Suppressor macrophage (primary cell): ENCODE measurements at places on chromosomes 2 and 18.

- DNase-seq = peak; percentile 31
Measured at GRCh38 chr18:70288171-70288850, 534 bp upstream of the SOCS6 start.

GRCh38 chr2:168118733-168119514 lies 128.5 kb downstream of the STK39 start:
- peak; percentile 89 for DNase-seq

- DNase-seq = no peak
Measured at GRCh38 chr2:75113231-75113869, 86.0 kb downstream of the TACR1 start.

- peak; percentile 5 for DNase-seq
Measured at GRCh38 chr18:9182852-9183399, 46.3 kb downstream of the ANKRD12 start.

DNA sequence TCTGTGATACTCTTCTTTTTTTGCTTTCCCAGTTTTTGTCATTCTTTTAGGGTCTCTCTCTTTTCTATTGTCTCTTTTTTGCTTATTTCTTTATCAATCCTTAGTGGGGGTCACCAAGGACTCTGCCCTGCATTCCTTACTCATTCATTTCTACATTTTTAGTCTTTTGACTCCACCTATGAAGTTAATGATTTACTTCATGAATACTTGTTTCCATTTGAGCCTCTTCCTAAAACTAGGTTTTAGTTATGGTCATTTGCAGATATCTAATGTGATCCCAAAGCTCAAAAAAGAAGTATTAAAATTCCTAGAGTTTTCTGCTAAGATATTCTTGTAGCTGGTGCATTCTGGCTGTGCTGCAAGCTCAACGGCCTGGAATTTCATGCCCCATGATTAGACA lies 149.3 kb upstream of the AQP4 start:
- DNase-seq = no peak

DNA sequence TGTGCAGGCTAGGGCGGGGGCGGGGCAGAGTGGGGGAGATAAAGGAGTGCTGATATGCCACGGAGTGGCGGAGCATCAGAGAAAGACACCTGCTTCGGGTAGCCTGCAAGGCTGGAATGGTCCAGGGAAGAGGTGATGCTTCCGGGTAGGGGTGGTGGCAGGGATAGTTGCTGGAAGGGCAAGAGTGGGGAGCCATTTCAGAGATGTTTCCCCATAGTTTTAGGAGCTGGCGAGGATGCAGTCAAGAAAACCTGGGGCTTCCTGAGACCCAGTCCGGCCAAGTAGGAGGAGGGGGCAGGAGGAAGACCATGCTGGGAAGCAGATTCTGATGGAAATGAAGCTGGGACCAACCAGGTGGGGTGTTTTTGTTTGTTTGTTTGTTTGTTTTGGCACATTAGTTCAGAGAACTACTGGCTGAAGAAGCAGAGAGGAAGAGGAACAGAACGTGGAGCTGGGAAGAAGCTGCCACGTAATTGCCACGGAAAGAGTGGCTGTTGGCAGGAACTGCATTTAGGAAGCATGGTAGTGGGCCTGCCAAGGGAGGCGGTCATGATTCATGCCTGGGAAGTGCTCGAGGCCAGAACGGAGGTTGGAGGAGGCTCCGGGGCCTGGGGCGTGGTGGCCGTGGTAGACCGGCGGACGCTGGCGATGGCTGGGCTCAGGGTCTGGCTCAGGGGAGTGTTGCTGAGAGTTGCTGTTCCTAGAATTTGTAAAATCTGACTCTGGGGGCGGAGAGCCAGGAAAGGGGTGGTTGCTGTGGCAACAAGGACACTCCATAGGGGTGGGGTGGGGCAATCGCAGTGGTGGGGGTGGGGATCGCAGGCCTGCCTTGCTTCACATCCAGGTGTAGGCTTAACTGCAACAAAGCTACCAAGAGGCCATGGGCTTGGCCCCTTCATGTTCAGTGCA lies 8.6 kb upstream of the INPP5D start:
- DNase-seq = peak; percentile 62

DNA sequence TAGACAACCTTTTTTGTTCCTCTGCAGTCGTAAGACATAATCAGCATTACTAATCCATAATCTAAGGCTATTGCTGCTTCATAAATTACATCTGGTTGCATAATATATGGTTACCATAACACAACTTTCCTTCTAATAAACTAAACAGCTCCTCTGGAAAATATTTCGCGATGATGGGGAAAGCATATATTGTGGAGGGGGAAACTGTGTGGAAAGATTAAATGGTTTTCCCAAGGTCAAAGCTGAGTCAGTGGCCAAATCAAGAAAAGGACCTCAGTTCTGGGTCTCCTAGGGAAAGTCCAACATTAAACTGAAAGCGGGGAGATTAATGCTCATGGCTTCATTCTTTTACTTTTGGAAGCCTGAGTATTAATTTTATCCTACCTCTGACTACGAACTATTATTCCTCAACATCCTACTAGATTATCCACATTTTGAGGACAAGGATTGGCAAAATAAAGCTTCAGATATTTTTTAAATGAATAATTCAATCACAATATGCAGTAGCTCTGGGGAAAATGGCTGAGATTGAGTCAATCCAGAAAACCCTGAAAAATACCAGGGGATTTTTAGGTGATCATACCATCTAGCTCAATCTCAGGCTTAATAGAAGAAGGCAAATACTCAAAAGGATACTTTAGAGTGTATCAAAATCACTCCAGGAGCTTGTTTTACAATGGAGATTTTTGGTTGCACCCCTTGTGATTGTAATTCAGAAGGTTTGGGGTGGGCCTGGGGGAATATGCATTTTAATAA lies 33.8 kb upstream of the STK17B start:
- DNase-seq = peak; percentile 5

DNA sequence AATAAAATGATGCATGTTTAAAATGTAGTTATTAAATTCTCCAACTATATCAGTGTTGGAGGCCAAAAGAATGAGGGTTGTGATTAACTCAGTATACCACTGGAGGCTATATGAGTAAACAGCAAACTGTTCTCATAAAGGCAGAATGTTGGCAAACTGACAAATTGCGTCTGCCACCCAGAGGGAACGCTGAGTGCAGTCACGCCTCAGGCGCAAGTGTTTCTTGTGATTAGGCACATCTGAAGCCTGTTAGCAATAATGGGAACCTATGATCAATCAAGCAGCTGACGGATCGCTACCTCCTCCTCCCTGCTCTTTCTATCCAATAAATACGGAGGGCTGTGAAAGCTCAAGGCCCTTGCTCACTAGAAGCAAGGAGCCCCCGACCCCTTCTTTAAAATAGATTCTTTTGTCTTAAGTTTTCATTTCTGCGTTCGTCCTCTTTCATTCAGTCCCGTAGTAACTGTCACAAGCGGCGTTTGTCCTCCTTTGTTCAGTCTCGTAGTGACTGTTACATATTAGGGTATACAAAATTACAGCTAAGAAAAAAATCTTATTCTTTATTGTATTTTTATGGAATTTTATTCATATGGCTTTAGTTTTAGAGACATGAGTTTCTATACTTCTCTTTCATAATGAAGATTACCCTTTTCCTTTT lies 16.3 kb upstream of the RMND5A start:
- no peak for DNase-seq

DNA sequence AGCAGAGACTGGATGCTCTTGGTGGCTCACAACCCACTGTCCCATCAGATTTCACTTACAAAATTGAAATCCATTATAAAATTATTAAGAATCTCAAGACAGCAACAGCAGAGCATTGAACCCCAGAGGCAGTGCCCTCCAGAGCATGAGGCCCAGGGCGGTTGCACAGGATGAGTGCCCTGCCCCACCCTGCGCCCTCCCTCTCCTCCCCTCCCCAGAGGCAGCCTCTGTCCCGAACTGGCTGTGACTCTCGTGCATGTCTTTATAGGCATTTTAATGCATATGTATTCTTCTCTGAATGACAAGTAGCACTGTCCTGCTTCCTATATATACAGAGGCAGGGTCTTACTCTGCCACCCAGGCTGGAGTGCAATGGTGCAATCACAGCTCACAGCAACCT lies 10.4 kb downstream of the MFSD2B start:
- no peak for DNase-seq

- no peak for DNase-seq
Measured at GRCh38 chr2:43146083-43146482, 80.3 kb downstream of the ZFP36L2 start.

- no peak for DNase-seq
Measured at GRCh38 chr2:9252002-9252357, 45.4 kb downstream of the ASAP2 start.

- DNase-seq = no peak
Measured at GRCh38 chr2:230944757-230945372, 19.8 kb upstream of the GPR55 start.

DNA sequence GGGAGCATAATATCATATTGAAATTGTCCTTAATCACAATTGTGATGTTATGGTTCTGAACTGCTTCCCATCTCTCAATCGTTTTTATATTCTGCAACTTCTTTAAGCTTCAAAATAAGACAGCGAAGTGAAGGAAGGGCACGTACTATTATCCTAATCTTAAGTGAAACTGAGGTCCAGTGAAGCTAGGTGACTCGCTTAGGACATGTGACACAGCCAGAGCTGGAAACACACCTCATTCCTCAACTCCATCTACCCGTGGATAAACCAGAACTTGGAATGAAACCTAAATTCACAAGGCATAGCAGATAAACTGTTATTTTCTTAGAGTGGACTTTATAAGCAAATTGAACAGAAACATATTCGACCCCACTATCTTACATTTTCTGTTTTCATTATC lies 191.2 kb upstream of the PXDN start:
- DNase-seq = no peak

- DNase-seq = peak; percentile 85
Measured at GRCh38 chr2:11907190-11907589, 160.8 kb downstream of the LPIN1 start.

- DNase-seq = no peak
Measured at GRCh38 chr2:169694894-169695260, 608 bp downstream of the PHOSPHO2 start.

GRCh38 chr18:13477147-13477683 lies 249.1 kb downstream of the FAM210A start:
- no peak for DNase-seq

DNA sequence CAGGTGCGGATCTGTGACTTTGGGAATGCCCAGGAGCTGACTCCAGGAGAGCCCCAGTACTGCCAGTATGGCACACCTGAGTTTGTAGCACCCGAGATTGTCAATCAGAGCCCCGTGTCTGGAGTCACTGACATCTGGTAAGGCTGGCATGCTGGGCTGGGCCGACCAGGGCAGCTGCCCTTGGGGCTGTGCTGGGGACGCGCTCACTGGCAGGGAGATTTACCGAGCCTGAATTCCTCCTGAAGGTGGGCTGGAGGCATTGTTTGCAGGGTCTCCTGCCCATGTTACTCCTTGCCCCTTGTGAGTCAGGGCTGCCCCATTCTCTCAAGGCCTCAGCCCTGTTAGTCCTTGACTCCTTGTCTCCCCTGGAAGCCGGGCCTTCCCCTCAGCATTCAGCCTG lies 18.7 kb upstream of the GMPPA start:
- DNase-seq = no peak

- peak; percentile 79 for DNase-seq
Measured at GRCh38 chr2:217790195-217790594, 212.6 kb downstream of the TNS1 start.

- DNase-seq = no peak
Measured at GRCh38 chr2:240128608-240129145, 7.4 kb downstream of the COPS9 start.

DNA sequence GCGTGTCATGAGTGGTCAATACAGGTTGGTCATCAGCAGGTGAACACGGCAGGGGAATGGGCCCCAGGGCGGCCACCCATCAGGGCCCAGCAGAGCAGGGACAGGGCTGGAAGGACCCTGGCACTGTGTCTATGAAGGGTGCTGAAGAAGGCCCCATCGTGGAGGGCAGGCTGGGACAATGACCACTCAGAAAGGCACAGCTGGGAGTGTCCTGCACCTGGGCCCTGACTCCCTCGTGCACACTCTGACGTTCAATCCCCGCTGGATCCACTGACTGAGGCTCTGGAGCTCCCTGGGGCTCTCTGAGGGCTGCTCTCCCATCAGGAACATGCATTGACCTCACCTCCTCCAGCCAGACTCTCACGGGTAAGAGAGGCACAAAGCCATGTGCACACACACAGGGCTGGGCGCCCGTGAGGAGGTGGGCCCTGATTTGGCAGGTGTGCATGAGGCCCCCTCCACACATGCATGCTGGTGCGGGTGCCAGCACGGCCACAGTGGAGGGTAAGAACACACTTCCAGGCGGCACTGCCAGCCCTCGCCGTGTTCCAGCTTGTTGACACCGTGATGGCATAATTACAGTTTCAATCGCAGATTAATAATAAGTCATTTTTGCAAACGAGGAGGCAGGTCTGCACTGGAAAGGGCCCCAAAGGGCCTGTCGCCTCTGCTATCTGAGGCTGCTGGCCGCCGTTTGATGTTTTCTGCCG lies 58.5 kb downstream of the SMAD7 start:
- DNase-seq = no peak

DNA sequence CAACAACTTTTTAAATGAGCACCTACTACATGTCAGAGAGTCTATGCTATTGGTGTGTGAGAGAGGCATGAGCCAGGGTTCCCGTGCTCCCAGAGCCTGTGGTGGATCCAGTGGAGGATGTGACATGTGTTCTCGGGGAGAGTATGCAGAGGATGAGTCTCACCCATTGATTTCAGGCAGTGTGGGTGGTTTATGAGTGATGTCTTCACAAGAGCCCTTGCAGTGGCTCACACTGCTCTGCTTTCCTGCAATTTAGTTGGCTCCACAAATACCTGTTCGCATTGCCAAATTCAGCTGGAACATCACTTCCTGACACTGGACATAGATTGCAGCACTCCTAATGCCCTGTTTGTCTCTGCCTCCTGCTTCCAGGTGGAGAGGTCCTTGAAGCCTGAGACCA lies 243.6 kb upstream of the CXCR4 start:
- no peak for DNase-seq

DNA sequence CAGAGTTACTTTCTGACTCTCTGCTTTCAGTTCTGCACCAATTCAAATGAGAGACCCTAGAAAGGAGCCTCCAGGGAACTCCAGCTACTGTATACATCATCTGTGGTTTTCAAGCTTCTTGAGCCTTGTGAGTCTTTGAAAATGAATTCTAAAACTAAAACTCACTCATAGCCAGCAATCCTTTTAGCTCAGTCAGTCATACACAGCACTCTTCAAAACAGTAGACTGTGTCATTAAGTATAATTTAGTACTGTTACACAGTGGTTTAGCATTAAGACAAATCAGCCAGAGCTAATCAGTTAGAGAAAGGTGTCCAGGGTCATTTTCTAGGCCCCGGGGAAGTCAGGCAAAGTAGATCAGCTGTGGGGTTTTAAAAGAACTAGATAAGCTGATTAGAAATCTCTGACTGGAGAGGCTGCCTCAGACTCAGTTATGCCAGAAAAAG lies 322.1 kb upstream of the THUMPD2 start:
- DNase-seq = no peak
